T-helper 2 cell treated with Interferon-gamma antibody and Interleukin-4, amounts not matched to agents 100 ng/mL and 5 ng/mL, for 36 hours (primary cell): ENCODE measurements at places on chromosomes 5 and 9. TPM values are rescaled to one million over a fixed set of nuclear protein-coding genes. Genes with fewer than 3 reads are reported as not detected.

The SPAG8 gene
- total RNA-seq, result 0.95 and 1.4 TPM in 2 replicates

The PAX5 gene
- total RNA-seq, result 0.11 and 0.20 TPM in 2 replicates

The NDFIP1 gene
- total RNA-seq, result 57.2 and 58.2 TPM in 2 replicates

The CCDC152 gene
- 6.3 TPM in 2 replicates for total RNA-seq

The RAB3C gene
- total RNA-seq, result not detected in 2 replicates

The NUDT12 gene
- 1.2 TPM in 2 replicates for total RNA-seq

The TEK gene
- total RNA-seq, result not detected in 2 replicates

The RIOK2 gene
- total RNA-seq, result 29.2 and 30.1 TPM in 2 replicates

The CANX gene
- 547 and 558 TPM in 2 replicates for total RNA-seq

The GPR21 gene
- 0.23 and 0.91 TPM in 2 replicates for total RNA-seq

The ORM2 gene
- total RNA-seq, result not detected in 2 replicates

The PLCXD3 gene
- not detected in 2 replicates for total RNA-seq

The ZNG1A gene
- 23.3 and 25.4 TPM in 2 replicates for total RNA-seq

The TCF7 gene
- 30.8 and 31.8 TPM in 2 replicates for total RNA-seq

The RAD50 gene
- 32.3 and 32.9 TPM in 2 replicates for total RNA-seq

The IARS1 gene
- total RNA-seq, result 133 and 136 TPM in 2 replicates

The FBXO4 gene
- 13.0 and 15.8 TPM in 2 replicates for total RNA-seq

The FAM78A gene
- 99.3 and 101 TPM in 2 replicates for total RNA-seq

The POU5F2 gene
- 1.3 and 1.7 TPM in 2 replicates for total RNA-seq

The LCP2 gene
- total RNA-seq, result 380 and 381 TPM in 2 replicates

The DAB2 gene
- total RNA-seq, result not detected in 2 replicates

The C9orf50 gene
- total RNA-seq, result not detected in 2 replicates

The TICAM2 gene
- total RNA-seq, result 0.84 and 1.00 TPM in 2 replicates

The DMRT2 gene
- 0.52 and 0.61 TPM in 2 replicates for total RNA-seq

The FOXD4L3 gene
- total RNA-seq, result 0.16 TPM in 1 of 2 replicates, not detected in the other

The WNT8A gene
- total RNA-seq, result not detected in 2 replicates

The C9orf40 gene
- 17.1 and 17.3 TPM in 2 replicates for total RNA-seq

The SPINK7 gene
- not detected in 2 replicates for total RNA-seq

The IGIP gene
- total RNA-seq, result 3.4 and 3.8 TPM in 2 replicates

The BRD8 gene
- total RNA-seq, result 54.6 and 62.0 TPM in 2 replicates

The NR5A1 gene
- total RNA-seq, result not detected in 2 replicates

The GLRA1 gene
- not detected in 2 replicates for total RNA-seq

The RALGDS gene
- total RNA-seq, result 65.7 and 70.0 TPM in 2 replicates

The PCDHGA4 gene
- total RNA-seq, result 0.43 and 0.45 TPM in 2 replicates

The TRAF1 gene
- 78.8 and 82.3 TPM in 2 replicates for total RNA-seq

The FAM163B gene
- total RNA-seq, result not detected in 2 replicates

The FIBCD1 gene
- not detected in 2 replicates for total RNA-seq

The INSYN2B gene
- total RNA-seq, result not detected in 2 replicates

The SLCO6A1 gene
- not detected in 2 replicates for total RNA-seq

The CDC20B gene
- 0.14 and 0.32 TPM in 2 replicates for total RNA-seq
